ENCODE measurements at places on chromosomes 6 and 20. TPM values are rescaled to one million over a fixed set of nuclear protein-coding genes. Genes with fewer than 3 reads are reported as not detected.

Gene ECT2L
- not detected for total RNA-seq

Gene EYA2
- 0.10 TPM for total RNA-seq

Gene RNF217
- total RNA-seq: 8.0 TPM

Gene SLC16A10
- total RNA-seq: not detected

Gene LY6G6D
- total RNA-seq: not detected

Gene JAG1
- total RNA-seq: 3.0 TPM

Gene FHL5
- not detected for total RNA-seq

Gene PRPH2
- 1.8 TPM for total RNA-seq

Gene CCR6
- not detected for total RNA-seq

Gene AGER
- total RNA-seq: 0.98 TPM

Gene SLC17A1
- not detected for total RNA-seq

Gene ANGPT4
- not detected for total RNA-seq

Gene SMIM13
- total RNA-seq: 13.1 TPM

Gene PGC
- total RNA-seq: not detected

Gene SLC35D3
- not detected for total RNA-seq

Gene GNAS-AS1
- total RNA-seq: 1.1 TPM

Gene FAM83C
- total RNA-seq: not detected

Gene RHAG
- total RNA-seq: not detected

Gene DYNLRB1
- total RNA-seq: 346 TPM

Gene TP53TG5
- total RNA-seq: not detected

Gene LY6G5C
- 2.9 TPM for total RNA-seq

Gene SEL1L2
- not detected for total RNA-seq
